ENCODE measurements at places on chromosomes 16 and 17.

- DNase-seq: no peak
These were observed 47.9 kb upstream of the ARL4D start for GRCh38 chr17:43350888-43351361.

- DNase-seq: no peak
These were observed 170.3 kb downstream of the SLC39A11 start for GRCh38 chr17:72922219-72922618.

GRCh38 chr17:79420318-79421243, 190.3 kb downstream of the RBFOX3 start:
- DNase-seq: peak; percentile 22

GRCh38 chr17:81924557-81925532, 2.7 kb downstream of the MAFG start:
- DNase-seq: no peak

DNA sequence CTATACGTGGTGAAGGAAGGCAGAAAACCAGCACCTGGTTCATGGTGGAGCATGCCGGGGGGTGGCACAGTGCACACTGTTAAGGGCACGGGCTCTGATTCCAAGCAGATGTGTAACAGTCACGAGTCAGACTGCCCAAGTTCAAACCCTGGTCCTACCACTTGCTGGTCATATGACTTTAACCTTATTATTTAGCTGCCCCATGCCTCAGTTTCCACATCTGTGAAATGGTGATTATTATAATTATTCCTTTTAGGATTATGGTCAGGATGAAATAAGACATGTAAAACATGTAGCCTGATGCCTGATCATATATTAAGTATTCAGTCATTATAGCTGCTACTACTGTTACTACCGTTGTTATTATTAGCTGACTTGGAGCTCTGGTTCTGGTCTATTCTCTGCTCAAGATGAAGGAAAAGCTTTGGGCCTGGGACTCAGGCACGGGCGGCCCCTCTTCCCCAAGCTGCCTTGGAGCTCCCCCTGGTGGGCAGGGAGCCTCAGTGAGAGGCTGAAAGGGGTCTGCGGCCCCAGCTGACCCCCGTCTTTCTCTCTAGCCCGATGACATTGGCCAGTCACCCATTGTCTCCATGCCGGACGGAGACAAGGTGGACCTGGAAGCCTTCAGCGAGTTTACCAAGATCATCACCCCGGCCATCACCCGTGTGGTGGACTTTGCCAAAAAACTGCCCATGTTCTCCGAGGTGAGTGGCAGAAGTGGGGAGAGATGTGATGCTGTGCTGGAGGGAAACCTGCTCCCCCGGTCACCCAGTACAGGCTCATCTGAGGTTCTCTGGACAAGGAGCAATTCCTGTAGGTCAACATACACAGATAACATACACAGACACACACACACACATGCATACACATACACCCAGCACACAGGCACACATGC, 14.0 kb downstream of the NR1D1 start:
- peak; percentile 46 for DNase-seq

GRCh38 chr17:66420961-66421371, 118.6 kb downstream of the PRKCA start:
- no peak for DNase-seq

DNA sequence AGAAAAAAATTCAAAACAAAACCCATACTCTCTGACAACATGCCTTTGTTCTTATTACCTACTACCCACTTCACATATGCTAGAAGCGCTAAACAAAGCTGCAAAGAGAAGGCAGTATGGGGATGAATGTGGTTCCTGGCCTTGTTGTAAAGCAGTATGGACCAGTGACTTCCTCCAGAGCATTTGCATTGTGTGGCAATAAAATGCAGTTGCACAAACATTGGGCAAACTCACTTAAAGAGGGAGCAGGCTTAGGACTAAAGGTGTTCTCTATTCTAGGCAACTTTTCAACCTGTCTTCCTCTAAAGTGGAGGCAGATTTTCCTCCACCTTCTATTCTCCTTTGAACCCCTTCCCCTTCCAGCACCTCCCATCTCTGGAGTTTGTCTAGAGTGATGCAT, 17.1 kb downstream of the TMIGD1 start:
- no peak for DNase-seq
